ENCODE measurements at places on chromosomes 16 and 17.

GRCh38 chr17:66340720-66341119, 38.3 kb downstream of the PRKCA start:
- DNase-seq = no peak

- DNase-seq = no peak
Observed at GRCh38 chr17:17507465-17508011, 11.3 kb upstream of the RASD1 start.

GRCh38 chr17:58301504-58302150, 20.9 kb upstream of the MPO start:
- no peak for DNase-seq

- no peak for DNase-seq
Observed at GRCh38 chr17:66665194-66665593, 169.7 kb upstream of the CACNG5 start.

- DNase-seq = no peak
Observed at GRCh38 chr16:81041696-81042095, 6.1 kb downstream of the ATMIN start.

- no peak for DNase-seq
Observed at GRCh38 chr16:49537924-49538459, 164.4 kb downstream of the C16orf78 start.

DNA sequence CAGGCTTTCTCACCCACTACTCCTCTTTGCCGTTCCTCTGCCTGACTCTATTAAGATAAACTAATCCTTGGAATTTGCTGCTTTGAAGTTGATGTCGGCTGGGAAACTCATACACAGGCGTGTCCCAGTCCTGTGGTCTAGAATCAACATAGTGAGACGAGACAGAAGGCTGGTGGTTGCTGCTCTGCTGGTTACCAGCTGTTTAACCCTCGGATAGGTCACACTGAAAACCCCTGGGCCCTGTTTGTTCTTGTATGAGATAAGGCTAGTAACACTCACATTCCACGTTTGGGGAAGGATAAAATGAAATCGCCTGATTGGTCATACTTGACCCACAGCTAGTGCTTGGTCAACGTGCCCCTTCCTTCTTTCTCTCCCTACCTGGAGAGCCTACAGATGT, 517.0 kb downstream of the CDH13 start:
- peak; percentile 51 for DNase-seq

GRCh38 chr16:12362482-12363458, 386.2 kb downstream of the SNX29 start:
- DNase-seq = no peak

GRCh38 chr17:82900741-82901140, 60.9 kb upstream of the ZNF750 start:
- DNase-seq = peak; percentile 51

- no peak for DNase-seq
Observed at GRCh38 chr17:60652454-60653247, 25.0 kb upstream of the BCAS3 start.

DNA sequence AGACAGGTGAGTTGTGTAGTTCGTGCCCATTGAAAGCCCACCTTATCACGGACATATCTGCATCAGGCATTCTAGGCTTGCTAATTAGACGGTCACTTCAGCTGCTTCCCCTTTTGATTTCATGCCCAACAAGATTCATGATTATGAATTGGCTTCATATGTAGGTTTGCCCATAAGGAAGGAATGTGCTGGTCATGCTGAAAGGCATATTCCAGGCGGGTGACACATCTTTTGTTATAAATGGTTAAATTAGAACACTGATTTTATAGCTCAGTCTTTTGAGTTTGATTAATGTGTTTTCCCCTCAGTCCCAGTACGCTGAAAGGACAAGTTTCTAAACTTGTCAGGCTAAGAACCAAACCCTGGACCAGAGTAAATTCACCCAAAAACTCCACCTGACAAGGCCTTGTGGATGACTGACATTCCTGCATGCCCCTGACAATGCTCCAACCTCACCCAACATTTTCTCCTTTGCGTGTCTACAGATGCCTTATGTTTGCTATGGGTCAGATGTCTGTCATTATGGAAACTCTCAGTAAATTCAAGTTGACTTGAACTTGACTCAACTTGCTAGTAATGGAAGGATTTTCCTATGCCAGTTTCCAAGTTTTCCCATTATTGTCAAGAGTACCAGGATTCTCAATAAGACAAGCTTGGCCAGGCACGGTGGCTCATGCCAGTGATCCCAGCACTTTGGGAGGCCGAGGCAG, 421.9 kb downstream of the PMP22 start:
- peak; percentile 31 for DNase-seq

DNA sequence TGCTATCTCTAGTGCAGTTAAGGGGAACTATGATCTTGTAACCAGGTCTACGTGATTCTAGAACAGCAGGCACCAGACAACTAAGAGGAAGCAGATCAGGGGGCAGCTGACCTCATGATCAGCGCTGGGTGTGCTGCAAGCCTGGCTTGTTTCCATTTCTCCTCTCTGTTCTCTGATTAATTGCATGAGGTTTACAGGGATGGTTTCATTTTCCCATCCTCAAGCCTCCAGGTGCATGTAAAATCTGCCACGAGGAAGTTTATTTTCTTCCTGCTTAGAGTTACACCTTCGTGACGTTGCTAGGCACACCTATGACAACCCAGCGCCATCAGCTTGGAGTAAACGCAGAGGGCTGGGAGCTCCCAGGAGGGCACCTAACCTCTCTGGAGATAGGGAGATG, 4.3 kb upstream of the NUPR1 start:
- no peak for DNase-seq

- DNase-seq = no peak
Observed at GRCh38 chr16:75317532-75317931, 66.1 kb upstream of the BCAR1 start.

GRCh38 chr17:79686476-79686875, 44.3 kb upstream of the ENPP7 start:
- DNase-seq = no peak

DNA sequence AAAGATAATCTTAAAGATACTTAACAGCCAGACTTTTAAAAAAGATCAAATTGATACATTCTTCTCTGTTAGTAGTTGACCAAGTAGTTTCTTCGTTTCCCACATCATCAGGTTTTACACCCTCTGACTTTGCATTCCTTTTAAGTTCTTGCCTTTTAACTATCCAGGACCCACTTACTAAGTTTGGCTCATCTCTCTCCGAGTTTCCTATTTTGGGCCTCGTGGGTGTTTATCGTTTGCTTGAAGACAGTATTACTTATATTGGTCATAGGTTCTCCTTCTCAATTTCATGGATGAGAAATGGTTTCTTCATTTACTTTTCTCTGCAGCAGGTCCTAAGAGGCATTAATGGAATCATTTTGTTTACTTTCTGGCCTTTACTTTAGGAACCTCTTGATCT, 43.2 kb downstream of the RPA1 start:
- DNase-seq = no peak

- no peak for DNase-seq
Observed at GRCh38 chr17:18182110-18182977, 1.3 kb upstream of the ALKBH5 start.
